ENCODE measurements at places on chromosomes 3 and 15.
A peak's percentile ranks its signal among the peaks of the same experiment; 100 is the strongest.

GRCh38 chr15:98855815-98856531 is 151.6 kb downstream of the PGPEP1L start:
- DNase-seq, result no peak

DNA sequence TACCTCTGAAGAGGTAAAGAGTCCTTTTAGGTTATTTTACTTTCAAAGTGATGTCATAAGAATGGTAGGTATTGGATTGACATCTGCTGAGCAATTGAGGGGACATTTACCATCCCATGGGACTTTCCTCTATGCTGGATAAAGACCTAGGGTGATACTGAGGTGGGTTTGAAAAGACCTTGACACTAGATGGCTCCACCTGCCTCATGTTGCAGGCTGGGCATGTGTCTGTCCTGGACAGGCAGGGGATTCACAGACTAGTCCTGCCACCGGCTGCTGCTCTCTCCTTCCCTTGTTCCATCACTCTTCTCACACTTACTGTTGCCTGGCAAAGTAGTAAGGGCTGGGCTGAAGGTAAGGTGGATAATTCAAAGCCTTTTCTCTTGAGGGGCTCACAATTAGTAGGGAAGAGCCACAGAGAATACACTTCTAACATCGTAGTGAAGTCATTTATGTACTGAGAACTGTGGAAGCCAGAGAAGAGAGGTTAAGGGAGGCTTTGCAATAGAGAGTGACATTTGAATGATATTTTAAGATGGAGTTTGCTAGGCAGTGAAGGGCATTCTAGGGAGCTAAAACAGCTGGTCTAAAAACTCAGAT is 27.7 kb downstream of the TRAK1 start:
- DNase-seq, result no peak

DNA sequence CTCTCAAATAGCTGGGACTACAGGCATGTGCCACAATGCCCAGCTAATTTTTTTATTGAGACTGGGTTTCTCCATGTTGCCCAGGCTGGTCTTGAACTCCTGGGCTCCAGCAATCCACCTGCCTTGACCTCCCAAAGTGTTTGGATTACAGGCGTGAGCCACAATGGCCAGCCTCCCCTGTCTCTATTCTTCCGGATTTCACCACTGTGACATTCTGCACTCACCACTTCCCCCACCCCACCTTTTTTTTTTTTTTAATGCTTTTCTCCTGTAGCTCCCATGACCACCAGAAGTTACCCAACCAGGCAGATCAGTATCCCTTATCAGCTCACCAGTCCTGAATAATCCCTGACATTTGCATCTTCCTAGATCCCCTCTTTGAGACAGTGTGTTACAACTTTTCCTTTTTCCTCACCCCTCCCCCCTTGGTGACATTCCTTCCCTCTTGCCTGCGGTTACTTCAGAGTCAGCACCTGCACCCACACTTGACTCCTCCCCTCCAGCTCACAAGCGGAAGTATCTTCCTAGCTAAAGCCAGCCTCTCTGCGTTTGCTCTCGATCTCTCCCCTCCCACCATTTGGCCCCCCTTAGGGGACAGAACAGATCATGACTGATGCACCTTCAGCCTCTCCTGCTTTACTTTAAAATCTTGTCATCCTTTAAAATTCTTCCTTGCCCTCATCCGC is 13.5 kb upstream of the ZNF592 start:
- DNase-seq, result peak; percentile 66

- no peak for DNase-seq
These were observed 117.8 kb downstream of the WNT5A start for GRCh38 chr3:55369141-55369847.

GRCh38 chr3:189393598-189393997 is 221.8 kb downstream of the TPRG1 start:
- no peak for DNase-seq

- DNase-seq, result no peak
These were observed 6.8 kb downstream of the MFSD1 start for GRCh38 chr3:158808697-158809096.

DNA sequence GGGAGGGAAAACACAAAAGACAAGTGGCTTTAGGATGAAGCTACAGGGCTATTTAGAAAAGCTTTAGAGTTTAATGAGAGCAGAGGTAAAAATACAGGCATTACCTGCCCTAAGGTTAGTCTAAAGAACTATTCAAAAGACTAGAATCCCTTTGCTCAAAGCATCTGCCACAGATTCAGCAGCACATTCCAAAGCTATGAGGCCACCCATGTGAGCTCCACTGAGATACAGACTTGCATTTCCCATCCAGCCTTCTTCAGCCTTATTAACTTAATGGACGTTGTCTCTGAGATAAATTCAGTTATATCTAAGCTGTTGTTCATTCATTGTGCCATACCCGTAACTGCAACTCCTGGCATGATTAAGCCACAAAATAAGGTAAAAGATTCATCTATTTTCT is 25.4 kb downstream of the CXCR6 start:
- no peak for DNase-seq
